ENCODE measurements at places on chromosomes 2 and 18. TPM values are rescaled to one million over a fixed set of nuclear protein-coding genes. Genes with fewer than 3 reads are reported as not detected.

The MAP2 gene
- total RNA-seq, result 0.12 TPM

DNA sequence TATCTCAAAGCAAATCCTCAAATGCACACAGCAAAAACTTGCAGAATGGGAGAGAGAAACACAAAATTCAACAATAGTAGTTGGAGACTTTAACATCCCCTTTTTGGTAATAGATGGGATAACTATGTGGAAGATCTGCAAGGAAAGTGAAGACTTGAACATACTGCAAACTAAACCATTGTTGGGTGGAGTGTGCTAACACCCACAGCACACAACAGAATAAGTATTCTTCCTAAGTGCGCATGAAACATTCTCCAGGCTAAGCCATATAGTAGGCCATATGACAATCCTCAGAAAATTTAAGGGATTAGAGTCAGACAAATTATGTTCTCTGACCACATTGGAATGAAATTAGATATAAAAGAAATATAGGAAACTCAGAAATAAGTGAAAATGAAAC lies 230.6 kb downstream of the FBXO15 start:
- H3K27me3 ChIP-seq, result no peaks in the 10 kb centered on the region
- DNase-seq, result no peak
- H3K4me3 ChIP-seq, result no peak overlapping the region
- H3K36me3 ChIP-seq, result no peaks in the 10 kb centered on the region
- no peaks in the 10 kb centered on the region for H3K4me1 ChIP-seq
- no peak overlapping the region for H3K27ac ChIP-seq

The CD8A gene
- total RNA-seq, result 0.72 TPM

DNA sequence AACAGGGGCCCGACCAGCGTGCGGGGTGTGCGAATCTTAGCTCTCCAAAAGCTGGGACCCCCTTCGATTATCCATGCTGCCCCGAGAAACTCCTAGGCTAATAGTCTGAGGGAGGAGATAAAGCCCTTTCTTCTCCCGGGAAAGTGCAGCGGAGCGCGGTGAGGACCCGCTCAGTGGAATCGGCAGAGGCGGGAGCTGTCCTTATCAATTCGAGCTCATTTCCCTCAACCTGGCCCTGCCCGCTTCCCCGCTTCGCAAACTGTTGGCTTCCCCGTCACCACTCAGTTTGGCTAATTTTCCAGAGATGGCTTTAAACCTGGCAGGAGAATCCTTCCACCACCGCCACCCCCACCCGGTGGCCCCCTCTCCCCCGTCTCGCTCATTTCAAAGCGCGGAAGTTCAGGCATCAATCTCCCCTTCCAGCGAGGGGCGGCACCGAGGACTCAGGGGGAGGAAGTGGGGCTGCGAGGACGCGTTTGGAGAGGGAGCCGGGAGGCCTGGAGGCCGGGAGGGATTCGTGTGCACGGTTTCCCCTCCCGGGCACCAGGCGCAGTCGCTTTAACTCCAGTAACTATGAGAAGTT lies 1.6 kb downstream of the KLHL14 start:
- H3K27ac ChIP-seq, result no peak overlapping the region
- no peaks in the 10 kb centered on the region for H3K36me3 ChIP-seq
- H3K27me3 ChIP-seq, result peaks cover 54% of the 10 kb centered on the region

The MSTN gene
- not detected for total RNA-seq

DNA sequence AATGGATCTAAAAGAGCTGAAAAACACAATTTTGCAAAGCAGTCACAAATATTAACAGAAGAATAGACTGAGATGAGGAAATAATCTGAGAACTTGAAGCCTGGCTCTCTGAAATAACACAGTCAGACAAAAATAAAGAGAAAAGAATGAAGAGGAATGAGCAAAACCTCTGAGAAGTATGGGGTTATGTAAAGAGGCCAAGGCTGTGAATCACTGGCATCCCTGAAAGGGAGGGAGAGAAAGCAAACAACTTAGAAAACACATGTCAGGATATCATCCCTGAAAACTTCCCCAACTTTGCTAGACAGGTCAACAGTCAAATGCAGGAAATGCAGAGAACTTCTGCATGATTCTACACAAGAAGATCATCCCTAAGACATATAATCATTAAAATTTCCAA lies 73.5 kb upstream of the LHCGR start:
- H3K27ac ChIP-seq, result no peak overlapping the region
- no peaks in the 10 kb centered on the region for H3K27me3 ChIP-seq
- no peak overlapping the region for H3K4me3 ChIP-seq
- H3K36me3 ChIP-seq, result no peaks in the 10 kb centered on the region
- no peak for DNase-seq
- no peaks in the 10 kb centered on the region for H3K4me1 ChIP-seq
